Spinal cord (tissue), 10 donors: ENCODE measurements at places on chromosomes 3 and 15. TPM values are rescaled to one million over a fixed set of nuclear protein-coding genes. Genes with fewer than 3 reads are reported as not detected.

Gene PSTPIP1
- total RNA-seq: 3.3 TPM

Gene COL7A1
- 28.6 TPM for total RNA-seq

Gene SUSD5
- 5.6 TPM for total RNA-seq

Gene IGSF10
- 13.1 TPM for total RNA-seq

DNA sequence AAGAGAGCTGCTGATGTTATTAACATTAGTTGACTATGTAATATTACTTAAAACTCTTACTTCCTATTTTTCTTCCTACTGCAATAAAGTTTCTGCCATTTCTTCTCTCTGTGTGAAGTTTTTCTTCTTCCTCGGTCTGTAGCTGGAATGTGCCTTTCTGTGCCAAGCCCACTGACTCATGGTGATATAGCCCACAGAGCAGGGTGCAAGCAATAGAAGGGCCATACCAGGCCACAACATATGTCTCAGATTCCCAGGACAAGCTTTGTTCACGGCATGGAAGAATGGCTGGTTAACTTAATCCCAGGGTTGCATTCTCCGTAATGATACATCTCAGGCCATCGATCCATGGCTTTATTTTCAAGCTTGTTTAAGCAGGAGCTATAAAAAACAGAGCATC lies 815.3 kb downstream of the TUSC7 start:
- no peak for DNase-seq

- DNase-seq: no peak
Measured at GRCh38 chr3:186613637-186614265, 891 bp downstream of the AHSG start.

- DNase-seq: peak; percentile 84
Measured at GRCh38 chr3:112979244-112979832, 4.4 kb upstream of the CD200R1 start.

GRCh38 chr3:69539134-69539533 lies 153.2 kb upstream of the FRMD4B start:
- no peak for DNase-seq

DNA sequence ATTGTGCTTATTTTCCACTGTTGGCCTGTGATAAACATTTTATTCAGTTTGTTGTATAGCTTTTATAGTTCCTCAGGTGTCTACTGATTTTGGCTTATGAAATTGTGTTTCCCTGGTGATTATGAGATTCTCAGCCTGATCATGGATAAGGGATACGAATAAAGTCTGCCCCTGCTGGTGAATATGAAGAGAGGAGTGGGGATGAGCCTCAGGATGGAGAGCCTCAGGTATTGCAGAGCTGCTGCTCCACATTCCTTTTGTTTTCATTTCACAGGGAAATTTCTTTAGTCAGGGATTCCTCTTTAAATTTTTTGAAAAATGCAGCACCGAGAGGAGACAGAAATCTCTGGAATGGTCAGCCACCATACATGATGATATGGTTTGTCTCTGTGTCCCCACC lies 14.7 kb upstream of the RAB6B start:
- no peak for DNase-seq

- no peak for DNase-seq
Measured at GRCh38 chr3:128784232-128784631, 58.2 kb downstream of the RAB7A start.

GRCh38 chr3:135271177-135272025 lies 476.3 kb downstream of the EPHB1 start:
- DNase-seq: no peak

DNA sequence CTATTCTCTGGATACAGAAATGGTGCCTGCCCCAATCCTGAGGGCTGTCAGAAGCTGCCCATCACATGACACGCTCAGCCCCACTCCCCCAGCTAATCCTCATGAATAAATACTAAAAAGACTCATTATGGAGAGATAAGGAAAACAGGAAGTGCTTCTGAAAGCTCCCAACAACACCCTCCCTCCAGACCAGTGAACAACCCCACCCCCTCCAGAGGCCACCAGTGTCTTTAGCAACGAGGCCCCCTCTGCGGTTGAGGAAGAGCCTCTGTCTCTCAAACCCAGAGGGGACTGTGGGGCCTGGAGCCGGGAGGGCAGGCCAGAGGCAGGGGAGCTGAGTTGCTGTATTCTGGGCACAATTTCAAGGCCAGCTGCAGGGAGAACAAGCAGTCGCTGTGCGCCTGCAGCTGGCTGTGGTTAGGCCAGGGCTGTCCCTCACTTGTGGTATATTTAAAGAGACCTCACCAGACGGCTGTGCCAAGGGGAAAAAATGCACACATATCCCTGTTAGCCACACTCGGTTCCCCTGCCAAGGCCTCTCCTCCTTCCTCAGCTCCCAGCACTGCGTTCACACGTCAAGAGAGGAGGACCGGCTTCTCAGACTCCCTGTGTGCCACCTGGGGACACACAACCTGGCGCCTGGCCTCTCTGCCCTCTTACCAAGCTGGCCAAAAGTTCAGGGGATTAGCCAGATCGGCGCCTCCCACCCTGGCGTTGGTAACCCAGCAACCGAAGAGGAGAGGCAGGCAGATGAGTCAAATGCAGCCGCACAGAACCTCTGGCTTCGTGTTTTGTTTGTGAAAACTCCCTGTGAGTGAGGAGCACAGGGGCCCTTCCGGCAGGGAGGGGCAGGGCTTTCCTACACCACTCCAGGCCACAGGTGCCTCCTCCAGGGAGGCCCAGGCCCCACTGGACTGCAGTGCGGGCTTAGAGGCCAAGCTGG lies 101.2 kb upstream of the ETV5 start:
- no peak for DNase-seq

DNA sequence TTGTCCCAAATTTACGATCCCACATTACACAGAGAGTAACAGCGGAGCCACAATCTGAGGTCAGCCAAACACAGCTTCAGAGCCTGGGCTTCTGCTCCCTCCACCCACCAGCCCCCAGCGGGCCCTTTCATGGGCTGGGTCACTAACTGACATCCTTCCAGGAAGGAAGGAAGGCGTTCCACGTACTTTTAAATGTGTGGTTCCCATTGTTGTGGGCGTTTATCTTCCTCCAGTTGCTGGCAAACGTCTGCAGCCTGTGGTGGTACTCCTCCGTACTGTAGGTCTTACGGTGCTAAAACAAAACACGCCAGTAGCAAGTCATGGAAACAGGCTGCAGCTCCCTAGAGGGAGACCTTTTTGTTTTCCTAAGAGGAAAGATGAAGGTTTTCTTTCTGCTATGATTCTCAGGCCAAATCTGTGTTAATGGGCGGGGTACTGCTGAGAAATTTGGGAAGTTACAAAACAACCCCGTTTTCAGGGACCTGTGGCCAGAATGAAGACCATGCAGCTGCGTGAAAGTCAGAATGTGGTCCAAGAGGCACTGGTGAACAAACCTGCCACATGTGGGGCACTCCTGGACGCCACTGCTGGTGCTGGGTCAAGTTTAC lies 7.6 kb downstream of the CTSH start:
- DNase-seq: peak; percentile 69

DNA sequence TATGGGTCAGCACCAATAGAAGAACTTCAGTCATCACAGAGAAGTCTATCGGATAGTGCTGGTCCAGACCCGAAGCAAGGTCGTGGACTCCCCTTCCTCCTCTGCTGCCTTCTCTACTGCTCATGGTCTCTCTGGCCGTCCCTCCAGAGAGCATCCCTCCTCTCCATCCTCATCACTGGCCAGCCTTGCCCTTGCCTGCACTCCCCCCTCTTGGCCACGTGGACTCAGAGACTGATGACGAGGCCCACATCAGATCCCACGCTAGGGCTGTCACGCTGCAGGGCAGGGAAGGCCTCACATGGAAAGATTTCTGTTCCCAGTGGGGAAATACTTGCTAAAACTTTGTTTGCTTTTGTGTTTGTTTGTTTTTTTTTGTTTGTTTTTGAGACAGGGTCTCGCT lies 35.3 kb downstream of the IGDCC3 start:
- no peak for DNase-seq

DNA sequence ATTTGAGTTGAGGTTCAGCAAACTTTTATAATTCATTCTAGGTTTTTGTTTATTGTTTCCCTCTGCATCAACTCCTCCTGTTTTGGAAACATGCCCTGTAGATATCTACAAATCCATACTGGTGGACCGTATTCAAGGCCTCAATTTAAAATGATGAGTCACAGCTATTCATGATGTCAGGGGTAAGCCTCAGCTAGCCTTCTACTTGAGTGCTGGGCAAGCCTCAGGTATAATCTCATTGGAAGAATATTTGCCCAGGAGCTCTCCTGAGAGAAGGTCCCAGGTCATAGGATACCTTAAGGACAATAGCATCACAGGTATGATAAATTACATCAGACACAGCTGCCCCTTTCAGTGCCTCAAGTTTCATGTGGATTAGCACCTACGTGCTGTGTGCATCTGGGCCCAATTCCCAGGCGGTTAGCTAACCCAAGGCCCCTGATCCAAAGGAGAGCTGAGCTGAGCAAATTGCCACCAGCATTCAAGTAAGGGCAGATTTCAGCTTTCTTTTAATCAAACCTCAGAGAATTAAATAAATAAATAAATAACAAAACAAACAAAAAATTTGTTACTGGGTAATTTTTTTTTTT lies 87.5 kb downstream of the KCNMB2 start:
- DNase-seq: no peak

- no peak for DNase-seq
Measured at GRCh38 chr15:36218322-36218721, 361.1 kb upstream of the CDIN1 start.

DNA sequence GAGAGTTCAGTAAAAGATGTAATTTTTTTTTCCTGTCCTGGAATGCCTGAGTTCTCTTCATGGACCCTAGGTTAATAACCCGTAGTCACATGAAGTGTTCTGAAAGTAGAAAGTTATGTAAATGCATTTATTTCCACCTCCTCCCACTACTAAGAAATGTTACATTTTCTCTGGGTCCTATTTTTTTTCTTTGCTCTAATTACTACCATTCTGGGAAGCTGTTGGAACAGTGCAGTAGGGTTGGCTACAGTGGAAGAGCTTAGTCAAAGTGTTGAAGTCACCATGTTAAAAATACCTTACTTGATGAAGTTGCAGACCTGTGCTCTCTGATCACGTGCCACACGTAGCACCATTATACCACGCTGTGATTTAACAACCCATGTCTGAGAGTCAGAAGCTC lies 153.8 kb upstream of the TSC22D2 start:
- DNase-seq: no peak

DNA sequence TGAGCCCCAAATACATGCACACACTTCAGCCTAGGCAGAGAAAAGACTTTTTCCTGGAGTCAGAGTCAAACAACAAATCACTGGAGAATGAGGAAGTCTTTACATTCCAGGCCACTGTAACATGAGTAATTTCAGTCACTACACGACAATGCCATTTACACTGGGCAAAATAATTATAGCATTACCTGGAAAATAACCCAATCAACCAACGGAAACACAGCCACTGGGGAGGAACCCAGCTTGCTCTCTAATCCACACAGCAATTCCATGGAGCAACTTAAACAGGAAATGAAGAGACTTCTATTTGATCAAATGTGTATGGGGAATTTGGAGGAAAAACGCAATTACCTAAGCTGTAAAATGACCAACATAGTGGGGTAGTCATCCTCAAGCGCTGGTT lies 15.2 kb downstream of the FSTL1 start:
- DNase-seq: no peak

DNA sequence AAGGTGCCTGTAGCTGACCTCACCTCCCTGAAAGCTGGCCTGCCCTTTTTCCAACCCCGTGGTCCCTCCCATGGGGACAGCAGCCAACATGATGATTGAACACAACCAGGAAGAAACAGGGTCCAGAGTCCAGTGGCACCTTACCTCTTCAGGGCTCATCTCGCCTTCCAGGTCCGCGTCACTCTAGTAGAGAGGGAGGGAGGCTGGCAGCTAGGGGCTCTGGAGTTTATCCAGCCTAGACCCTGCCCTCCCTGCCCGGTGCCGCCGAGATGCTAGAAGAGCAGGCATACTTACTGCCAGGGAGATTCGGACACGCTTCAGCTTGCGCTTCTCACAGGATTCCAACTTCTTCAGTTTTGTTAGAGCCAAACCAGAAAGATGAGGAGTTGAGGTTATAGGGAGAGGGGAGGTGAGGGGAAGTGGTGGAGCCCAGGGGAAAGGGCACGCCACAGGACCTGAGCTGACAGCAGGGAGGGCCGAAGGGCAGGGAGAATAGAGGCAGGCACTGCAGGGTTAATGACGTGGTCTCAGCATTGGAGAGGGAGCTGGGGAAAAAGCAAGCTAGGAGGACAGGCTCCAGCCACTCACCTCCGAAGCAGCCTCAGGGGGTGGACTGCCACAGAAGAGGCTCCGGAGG lies 9.1 kb downstream of the CLCN2 start:
- no peak for DNase-seq

DNA sequence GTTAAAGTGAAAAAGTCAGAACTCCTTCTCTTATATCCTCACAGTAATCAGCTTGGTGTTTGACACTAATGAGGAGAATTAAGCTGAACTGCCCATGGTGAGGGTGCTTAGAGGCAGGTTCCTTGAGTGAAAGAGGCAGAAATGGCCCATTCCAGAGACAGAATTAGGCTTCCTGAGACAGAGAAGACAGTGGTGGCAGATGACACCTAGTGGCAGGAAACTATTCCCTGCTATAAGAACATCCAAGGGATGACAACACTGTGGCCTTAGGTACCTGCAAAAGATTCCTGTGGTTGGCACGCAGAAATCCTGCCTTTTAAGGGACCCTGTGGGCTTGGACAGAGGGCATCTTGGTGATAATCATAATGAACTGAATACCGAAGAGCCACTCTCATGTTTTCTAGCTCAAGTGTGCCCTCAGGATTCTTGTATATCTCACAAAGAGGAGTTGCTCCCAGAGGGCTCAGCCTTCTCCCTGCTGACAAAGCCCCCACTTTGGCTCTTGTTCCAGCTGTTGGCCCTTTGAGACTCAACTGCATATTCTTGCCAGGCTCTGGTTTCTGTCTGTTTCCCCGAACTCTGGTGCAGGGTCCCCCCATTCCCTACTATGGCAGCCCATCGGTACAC lies 56.0 kb downstream of the KBTBD12 start:
- peak; percentile 49 for DNase-seq

- no peak for DNase-seq
Measured at GRCh38 chr3:177551431-177551836, 354.2 kb upstream of the TBL1XR1 start.

DNA sequence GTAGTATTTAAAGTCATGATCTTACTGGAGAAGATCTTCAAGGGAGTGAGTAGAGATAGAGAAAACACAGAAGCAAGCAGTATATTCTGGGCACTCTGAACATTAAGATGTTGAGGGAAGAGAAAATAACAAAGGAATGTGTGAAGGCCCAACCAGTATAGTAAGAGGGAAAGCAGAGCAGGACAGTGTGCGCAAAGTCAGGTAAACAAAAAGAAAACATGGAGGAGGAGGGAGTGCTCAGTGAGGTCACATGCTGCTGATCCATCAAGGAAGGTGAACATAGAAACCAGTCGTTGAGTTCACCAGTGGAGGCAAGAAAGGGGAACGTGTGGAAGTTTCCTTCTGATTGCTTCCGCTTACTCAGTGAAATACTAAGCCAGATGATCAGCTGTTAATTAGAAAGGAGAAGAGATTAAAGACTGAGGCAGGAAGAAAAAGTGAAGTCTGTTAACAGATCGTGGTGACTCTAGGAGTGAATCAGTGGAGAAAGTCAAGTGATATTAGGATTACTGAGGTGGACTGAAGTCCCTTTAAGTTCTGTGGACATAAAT lies 47.2 kb downstream of the OPA1 start:
- DNase-seq: no peak
